Activated CD8-positive, alpha-beta memory T cell treated with anti-CD3 and anti-CD28 coated beads, Interleukin-2, amount 10 ng/mL, durations not matched to agents 7 days and 5 days (primary cell): ENCODE measurements at places on chromosomes 2 and 18. TPM values are rescaled to one million over a fixed set of nuclear protein-coding genes. Genes with fewer than 3 reads are reported as not detected.

The TUBB8B gene
- total RNA-seq, result not detected

GRCh38 chr18:36162981-36163380 is 24.3 kb upstream of the MOCOS start:
- H3K36me3 ChIP-seq, result peaks cover 65% of the 10 kb centered on the region
- no peak overlapping the region for H3K27ac ChIP-seq
- H3K4me3 ChIP-seq, result no peak overlapping the region
- DNase-seq, result no peak
- peaks cover 9% of the 10 kb centered on the region for H3K4me1 ChIP-seq
- H3K27me3 ChIP-seq, result no peaks in the 10 kb centered on the region

DNA sequence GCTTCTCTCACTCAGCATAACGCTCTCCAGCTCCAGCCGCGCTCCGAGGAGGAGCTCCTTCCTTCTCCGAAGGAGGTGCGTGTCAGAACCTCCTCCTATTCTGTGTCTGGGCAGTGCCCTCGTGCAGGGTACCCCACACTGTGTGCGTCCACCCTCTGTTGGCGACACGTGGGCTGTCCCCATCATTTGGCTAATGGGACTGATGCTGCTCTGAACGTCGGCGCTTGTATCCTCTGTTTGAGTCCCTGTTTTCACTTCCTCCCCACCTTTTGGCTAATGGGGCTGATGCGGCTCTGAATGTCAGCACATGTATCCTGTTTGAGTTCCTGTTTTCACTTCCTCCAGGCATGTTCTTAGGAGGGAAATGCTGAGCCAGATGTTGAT is 22.2 kb downstream of the KCNG2 start:
- no peaks in the 10 kb centered on the region for H3K36me3 ChIP-seq
- H3K27me3 ChIP-seq, result peaks cover 12% of the 10 kb centered on the region
- DNase-seq, result no peak
- no peak overlapping the region for H3K4me3 ChIP-seq

DNA sequence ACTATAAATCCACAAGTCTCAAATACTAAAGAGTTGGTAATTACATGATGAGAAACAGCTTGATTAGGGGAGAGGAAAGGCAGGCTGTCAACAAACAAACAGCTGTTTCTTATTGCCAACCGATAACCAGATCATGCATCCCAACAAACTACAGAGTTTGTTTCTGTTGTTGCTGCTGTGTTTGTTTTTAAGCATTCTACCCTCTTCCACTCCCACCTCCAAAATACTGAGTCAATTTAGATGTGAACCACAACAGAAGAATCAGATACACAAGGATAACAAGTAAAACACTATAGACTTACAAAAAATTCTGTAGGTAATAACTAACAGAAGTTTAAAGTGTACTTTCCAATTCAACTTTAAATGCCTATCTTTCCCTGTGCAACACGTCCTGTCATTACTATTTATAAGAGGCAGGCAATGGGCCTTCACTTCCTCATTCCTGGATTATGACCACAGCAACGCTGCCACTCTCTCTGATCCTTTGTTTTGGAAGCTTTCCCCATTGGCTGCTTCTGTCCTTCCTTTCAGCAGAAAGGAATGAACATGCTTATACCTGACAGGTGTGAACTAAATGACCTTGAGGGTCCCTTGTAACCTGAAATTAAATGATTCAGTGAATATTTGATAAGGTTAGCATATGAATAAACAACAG is 152.0 kb downstream of the SRBD1 start:
- H3K36me3 ChIP-seq, result peaks cover 13% of the 10 kb centered on the region
- H3K27ac ChIP-seq, result no peak overlapping the region
- no peak overlapping the region for H3K4me3 ChIP-seq
- no peaks in the 10 kb centered on the region for H3K27me3 ChIP-seq
- no peak for DNase-seq

GRCh38 chr2:43191947-43192516 is 34.4 kb downstream of the ZFP36L2 start:
- peak; percentile 60 for DNase-seq
- peaks cover 44% of the 10 kb centered on the region for H3K4me1 ChIP-seq
- no peak overlapping the region for H3K4me3 ChIP-seq
- H3K36me3 ChIP-seq, result peaks cover 2% of the 10 kb centered on the region

DNA sequence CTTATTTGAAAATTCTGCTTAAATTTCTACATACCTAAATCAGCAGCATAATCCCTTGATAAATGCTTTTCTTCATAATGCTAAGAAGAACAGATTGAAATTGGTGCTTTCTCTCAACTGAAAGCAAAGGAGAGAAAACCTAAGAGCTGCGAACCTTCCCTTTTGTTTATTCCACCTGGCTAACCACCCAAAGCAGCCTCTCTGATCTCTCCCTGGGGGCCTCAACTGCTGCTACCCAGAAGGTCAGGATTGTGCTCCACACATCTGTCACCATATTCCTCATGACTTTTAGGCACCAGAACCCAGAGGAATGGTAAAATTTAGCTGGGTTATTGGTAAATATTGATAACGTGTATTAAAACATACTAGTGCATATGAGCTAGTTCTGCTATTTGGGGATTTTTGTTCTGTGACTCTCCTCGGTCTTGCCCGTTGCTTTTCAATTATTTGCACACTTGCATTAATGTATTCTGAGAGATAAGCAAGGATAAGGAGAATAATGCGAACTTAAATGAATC is 334.1 kb downstream of the RIT2 start:
- H3K4me3 ChIP-seq, result no peak overlapping the region
- H3K27me3 ChIP-seq, result no peaks in the 10 kb centered on the region
- no peak overlapping the region for H3K27ac ChIP-seq
- DNase-seq, result no peak
- H3K4me1 ChIP-seq, result no peaks in the 10 kb centered on the region

DNA sequence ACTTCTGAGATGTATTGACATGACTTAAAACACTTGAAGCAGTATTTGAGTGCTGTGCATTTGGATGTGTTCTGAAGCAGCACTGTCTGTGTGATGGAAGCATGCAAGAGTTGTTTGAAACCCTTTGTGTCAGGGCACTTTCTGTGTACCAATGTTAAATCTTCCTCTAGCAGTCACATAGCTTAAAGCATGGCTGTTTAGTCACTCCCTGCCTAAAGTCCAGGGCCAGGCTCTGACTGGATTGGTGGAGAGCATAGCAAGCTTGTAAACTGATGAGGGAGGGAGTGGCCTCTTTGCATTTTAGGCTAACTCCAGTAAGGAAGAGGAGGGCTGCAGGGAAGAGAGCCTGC is 73.5 kb downstream of the MYO1B start:
- peaks cover 1% of the 10 kb centered on the region for H3K36me3 ChIP-seq
- no peak for DNase-seq
- H3K4me1 ChIP-seq, result peaks cover 17% of the 10 kb centered on the region
- no peak overlapping the region for H3K27ac ChIP-seq

DNA sequence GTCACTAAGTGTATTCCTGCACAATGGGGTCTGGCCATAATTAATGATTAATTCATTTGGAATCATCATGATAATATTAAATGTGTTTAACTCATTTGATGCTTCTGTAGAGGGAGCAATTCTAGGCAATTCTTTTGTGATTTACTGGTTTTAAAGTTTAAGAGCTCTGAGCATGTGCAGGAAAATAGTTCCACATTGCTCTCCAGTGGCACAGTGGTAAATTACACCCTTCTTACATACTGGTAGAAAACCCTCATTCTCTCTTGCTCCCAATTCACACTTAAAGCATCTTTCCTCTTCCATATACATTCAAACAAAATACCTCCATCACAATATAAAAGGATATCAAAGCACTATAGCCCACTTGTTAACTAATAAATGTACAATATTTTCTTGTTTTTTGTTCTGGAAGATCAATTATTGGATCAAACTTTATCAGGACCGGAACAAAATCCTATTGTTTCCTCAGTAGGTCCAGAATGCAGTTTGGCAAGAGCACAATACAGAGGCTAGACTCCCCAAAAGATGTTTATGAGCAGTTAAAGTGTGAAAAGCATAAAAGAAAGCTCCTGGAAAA is 844.3 kb downstream of the MBD2 start:
- H3K27ac ChIP-seq, result no peak overlapping the region
- H3K27me3 ChIP-seq, result no peaks in the 10 kb centered on the region
- H3K36me3 ChIP-seq, result no peaks in the 10 kb centered on the region
- no peak for DNase-seq
- H3K4me1 ChIP-seq, result no peaks in the 10 kb centered on the region

- no peaks in the 10 kb centered on the region for H3K36me3 ChIP-seq
- H3K27me3 ChIP-seq, result peaks cover 6% of the 10 kb centered on the region
- no peak overlapping the region for H3K27ac ChIP-seq
- no peaks in the 10 kb centered on the region for H3K4me1 ChIP-seq
- no peak overlapping the region for H3K4me3 ChIP-seq
Measured at GRCh38 chr2:100053087-100053885, 89.1 kb downstream of the AFF3 start.

DNA sequence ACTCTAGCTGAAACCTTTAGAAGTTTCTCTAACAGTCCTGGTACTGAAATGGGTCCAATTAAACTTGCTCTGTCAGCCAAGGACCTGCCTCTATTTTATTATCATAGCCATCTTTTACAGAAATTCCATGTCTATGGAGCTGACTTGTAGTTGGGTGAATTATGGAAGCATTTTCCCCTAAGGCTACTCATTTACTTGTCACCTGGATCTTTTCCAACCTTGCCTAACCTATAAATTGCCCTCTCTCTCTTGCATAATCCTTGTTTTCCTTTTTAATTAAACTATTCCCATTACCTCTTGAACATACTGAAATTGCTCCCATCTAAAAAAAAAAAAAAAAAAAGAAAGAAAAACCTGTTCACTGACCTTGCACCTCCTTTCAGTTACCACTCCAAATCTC is 74.6 kb upstream of the DOK6 start:
- no peak overlapping the region for H3K4me3 ChIP-seq
- no peak for DNase-seq
- no peaks in the 10 kb centered on the region for H3K27me3 ChIP-seq
- no peak overlapping the region for H3K27ac ChIP-seq

GRCh38 chr2:7634409-7634808 is 717.2 kb downstream of the RNF144A start:
- H3K27ac ChIP-seq, result no peak overlapping the region
- DNase-seq, result no peak
- peaks cover 3% of the 10 kb centered on the region for H3K36me3 ChIP-seq
